Mammary epithelial cell (primary cell): ENCODE measurements at places on chromosomes 11 and 22. TPM values are rescaled to one million over a fixed set of nuclear protein-coding genes. Genes with fewer than 3 reads are reported as not detected.

WBP2NL gene
- total RNA-seq = 0.33 TPM

KCTD14 gene
- total RNA-seq = 7.2 TPM

DNA sequence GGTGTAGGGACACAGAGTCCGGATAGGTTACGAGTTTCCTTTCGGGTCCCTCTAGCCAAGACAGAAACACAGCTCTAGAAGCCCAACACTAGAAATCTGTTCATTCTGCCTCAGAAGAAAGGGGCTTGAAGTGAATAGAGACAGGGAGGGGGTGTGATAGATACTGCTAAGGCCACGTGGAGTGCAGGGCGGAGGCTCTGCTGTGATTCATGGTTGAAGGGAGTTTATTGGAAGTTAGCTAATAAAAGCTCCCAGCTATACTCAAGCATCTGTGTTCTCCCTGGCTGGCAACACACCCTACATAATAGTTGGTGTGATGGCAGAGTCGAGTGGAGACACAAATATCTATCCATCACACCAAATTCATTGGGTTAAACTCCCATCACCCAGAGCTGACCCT is 337.4 kb downstream of the CADM1 start:
- DNase-seq = peak; percentile 15

GRCh38 chr11:63889344-63889743 is 27.6 kb downstream of the RCOR2 start:
- DNase-seq = peak; percentile 71

- no peak for DNase-seq
Measured at GRCh38 chr11:134655189-134655989, 243.3 kb upstream of the B3GAT1 start.

DNA sequence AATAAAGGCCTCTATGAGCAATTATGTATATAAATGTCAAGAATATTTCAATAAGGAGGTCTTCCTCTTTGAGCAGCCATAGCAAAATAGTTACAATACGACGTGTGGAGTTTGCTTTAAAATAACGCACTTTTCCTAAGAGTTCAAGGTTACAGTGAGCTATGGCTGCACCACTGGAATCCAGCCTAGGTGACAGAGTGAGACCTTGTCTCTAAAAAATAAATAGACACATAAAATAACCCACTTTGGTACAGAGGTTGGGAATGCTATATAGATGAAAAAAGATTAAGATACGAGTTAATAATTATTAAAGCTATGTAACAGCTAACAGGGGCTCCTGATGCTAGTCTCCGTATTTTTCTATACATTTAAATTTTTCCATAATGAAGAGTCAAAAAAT is 12.6 kb downstream of the RAB6A start:
- DNase-seq = no peak

DNA sequence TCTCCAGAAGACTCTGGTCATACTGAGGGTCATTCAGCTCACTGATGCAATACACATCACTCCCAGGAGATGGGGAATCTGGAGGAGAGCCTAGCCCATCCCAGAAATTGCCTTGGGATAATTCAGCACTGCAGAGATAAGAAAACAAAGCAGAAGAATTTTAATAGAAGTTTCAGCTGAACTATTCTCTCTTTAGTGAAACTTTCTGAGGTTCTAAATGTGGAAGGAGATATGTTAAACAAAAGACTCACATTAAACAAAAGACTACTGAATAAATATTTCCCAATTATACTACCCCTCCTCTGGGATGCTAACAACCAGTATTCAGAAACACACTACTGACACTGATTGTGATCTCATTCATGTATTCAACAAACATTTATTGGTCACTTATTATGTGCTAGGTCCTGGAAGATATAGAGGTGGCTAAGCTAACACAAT is 47.8 kb downstream of the C2CD3 start:
- no peak for DNase-seq
